ENCODE measurements at places on chromosomes 2 and 18. TPM values are rescaled to one million over a fixed set of nuclear protein-coding genes. Genes with fewer than 3 reads are reported as not detected.

- peaks cover 18% of the 10 kb centered on the region for H3K36me3 ChIP-seq
- H3K27me3 ChIP-seq: no peaks in the 10 kb centered on the region
- no peak overlapping the region for H3K27ac ChIP-seq
These were observed 129.5 kb upstream of the TTC27 start for GRCh38 chr2:32498306-32498705.

Gene TUBB8B
- not detected for total RNA-seq

DNA sequence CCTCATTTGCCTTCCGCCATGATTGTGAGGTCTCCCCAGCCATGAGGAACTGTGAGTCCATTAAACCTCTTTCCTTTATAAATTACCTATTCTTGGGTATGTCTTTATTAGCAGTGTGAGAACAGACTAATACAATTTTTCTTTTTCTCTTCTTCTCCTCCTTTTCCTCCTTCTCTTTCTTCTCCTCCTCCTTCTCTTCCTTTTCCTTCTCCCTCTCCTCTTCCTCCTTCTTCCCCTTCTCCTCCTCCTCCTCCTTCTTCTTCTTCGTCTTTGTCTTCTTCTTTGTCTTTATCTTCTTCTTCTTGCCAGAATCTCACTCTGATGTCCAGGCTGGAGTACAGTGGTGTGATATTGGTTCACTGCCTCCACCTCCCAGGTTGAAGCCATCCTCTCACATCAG lies 20.2 kb downstream of the SKA1 start:
- no peak overlapping the region for H3K4me3 ChIP-seq
- no peak overlapping the region for H3K27ac ChIP-seq
- H3K27me3 ChIP-seq: peaks cover 18% of the 10 kb centered on the region
- peaks cover 20% of the 10 kb centered on the region for H3K36me3 ChIP-seq
- no peak for DNase-seq
- peaks cover 7% of the 10 kb centered on the region for H3K4me1 ChIP-seq

Gene TMEM182
- 6.3 TPM for total RNA-seq

DNA sequence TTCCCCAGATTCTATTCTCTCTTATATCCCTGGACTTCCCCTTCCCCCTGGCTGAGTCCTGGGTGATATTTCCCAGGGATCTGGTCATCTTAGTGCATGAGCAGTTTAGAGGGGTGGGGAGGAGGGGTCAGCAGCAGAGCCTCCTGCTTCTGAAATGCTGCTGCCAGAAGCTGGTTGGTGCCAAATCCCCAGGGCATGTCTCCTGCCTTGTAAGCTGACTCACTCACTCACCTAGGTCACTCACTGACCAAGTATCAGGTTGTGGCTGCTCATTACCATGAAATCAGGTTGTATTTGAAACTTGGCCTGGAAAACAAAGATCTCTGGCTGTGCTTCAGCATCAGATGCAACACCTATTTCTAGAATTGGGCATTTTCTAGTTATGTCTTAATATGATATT lies 14.3 kb downstream of the GPR39 start:
- no peaks in the 10 kb centered on the region for H3K27me3 ChIP-seq
- H3K27ac ChIP-seq: no peak overlapping the region
- no peak overlapping the region for H3K4me3 ChIP-seq
- no peaks in the 10 kb centered on the region for H3K36me3 ChIP-seq
- no peaks in the 10 kb centered on the region for H3K4me1 ChIP-seq
- no peak for DNase-seq

Gene NDC80
- total RNA-seq: 96.8 TPM

Gene EFHD1
- 2.0 TPM for total RNA-seq

DNA sequence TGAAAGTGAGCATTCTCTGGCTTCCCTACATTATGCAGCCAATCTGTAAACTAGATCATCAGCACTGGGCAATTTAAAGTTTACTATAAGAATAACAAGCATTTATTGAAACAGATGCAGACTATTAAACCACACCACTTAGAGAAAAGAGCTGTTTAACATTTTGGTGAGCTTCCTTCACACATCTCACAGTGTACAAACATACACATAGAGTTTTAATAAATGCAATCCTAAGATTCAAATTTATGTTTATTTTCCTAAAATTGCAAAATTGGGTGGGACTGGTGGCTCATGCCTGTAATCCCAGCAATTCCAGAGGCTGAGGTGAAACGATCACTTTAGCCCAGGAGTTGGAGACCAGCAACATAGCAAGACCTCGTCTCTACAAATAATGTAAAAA lies 199.3 kb downstream of the SH3BP4 start:
- no peaks in the 10 kb centered on the region for H3K36me3 ChIP-seq
- peaks cover 9% of the 10 kb centered on the region for H3K27me3 ChIP-seq
- no peak overlapping the region for H3K4me3 ChIP-seq
- no peak for DNase-seq

DNA sequence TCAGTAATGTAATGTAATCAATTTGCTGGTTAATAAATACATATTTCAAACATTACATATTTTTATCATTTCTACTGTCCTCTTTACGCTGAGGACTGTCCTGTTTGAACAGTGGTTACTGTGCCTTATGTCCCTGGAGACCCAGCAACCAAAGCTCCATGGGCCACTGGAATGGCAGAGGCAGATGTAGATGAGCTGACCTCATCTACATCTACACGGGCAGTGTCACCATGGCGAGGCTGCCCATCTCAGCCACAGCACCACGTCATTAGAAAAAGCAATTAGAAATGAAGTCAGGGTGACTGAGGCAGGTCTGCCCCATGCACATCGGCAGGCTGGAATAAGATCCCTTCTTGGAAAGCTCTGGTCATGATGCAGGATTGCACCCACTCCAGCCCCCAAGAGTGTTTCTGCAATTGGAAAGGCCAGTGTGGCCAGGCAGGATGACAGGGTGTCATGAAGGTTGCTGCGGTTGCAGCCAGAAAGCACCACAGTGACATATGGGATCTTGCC lies 237.5 kb downstream of the NDUFA10 start:
- H3K27me3 ChIP-seq: no peaks in the 10 kb centered on the region
- no peaks in the 10 kb centered on the region for H3K4me1 ChIP-seq
- H3K4me3 ChIP-seq: no peak overlapping the region

Gene HOXD11
- total RNA-seq: not detected

- H3K4me3 ChIP-seq: no peak overlapping the region
- no peaks in the 10 kb centered on the region for H3K36me3 ChIP-seq
- peaks cover 15% of the 10 kb centered on the region for H3K4me1 ChIP-seq
- peak; percentile 48 for DNase-seq
- H3K27me3 ChIP-seq: no peaks in the 10 kb centered on the region
These were observed 32.8 kb downstream of the GRHL1 start for GRCh38 chr2:9984217-9984739.

DNA sequence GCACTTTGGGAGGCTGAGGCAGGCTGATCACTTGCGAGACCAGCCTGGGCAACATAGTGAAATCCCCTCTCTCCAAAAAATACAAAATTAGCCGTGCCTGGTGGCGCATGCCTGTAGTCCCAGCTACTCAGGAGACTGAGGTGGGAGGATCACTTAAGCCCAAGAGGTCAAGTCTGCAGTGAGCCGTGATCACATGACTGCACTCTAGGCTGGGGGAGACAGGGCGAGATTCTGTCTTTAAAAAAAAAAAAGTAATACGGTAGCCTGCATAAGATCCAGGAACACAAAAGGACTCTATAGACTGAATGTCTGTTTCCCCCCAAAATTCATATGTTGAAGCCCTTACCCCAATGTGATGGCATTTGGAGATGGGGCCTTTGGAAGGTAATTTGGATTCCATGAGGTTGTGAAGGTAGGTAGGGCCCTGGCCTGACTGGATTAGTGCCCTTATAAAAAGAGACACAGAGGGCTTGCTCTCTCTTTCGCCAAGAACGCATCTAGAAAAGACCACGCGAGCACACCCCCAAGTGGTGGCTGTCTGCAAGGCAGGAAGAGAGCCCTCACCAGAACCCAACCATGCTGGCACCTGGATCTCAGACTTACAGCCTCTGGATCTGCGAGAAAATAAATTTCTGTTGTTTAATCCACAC lies 17.0 kb downstream of the MBOAT2 start:
- no peak overlapping the region for H3K27ac ChIP-seq
- no peaks in the 10 kb centered on the region for H3K36me3 ChIP-seq
- no peak overlapping the region for H3K4me3 ChIP-seq
- H3K4me1 ChIP-seq: no peaks in the 10 kb centered on the region
- peak; percentile 19 for DNase-seq

DNA sequence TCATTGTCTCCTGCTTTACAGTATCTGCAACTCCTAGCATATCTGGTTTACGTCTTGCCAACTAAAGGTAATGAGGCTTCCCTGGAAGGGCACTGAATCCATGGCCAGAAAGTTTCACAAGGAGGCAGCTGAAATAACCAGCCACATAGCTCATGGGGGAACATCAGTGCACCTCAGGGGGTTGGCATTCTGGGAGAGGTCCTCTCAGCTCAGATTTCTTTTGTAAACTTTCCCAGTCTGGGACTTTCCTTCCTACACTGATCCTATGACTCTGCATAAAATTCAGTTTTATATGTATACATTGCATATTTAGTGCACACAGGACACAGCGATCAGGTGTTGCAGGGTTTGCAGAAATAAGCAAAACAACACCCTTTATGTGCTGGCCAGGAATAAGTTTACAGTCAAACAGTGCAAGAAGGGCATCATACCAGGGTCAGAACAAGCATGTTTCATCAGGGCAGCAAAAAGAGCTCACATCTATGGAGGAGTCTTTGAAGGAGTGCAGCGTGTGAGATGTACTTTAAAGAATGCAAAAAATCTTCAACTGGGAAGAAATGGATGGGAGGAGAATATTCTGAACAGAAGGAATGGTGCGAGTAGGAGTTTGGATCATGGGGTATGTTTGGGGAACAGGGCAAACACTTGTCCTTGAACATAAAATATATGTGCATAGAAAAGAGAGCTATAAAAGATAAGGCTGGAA lies 240.6 kb upstream of the RAB12 start:
- H3K27ac ChIP-seq: no peak overlapping the region
- no peak for DNase-seq
- peaks cover 21% of the 10 kb centered on the region for H3K27me3 ChIP-seq
- peaks cover 3% of the 10 kb centered on the region for H3K4me1 ChIP-seq
- H3K4me3 ChIP-seq: no peak overlapping the region
- H3K36me3 ChIP-seq: no peaks in the 10 kb centered on the region

DNA sequence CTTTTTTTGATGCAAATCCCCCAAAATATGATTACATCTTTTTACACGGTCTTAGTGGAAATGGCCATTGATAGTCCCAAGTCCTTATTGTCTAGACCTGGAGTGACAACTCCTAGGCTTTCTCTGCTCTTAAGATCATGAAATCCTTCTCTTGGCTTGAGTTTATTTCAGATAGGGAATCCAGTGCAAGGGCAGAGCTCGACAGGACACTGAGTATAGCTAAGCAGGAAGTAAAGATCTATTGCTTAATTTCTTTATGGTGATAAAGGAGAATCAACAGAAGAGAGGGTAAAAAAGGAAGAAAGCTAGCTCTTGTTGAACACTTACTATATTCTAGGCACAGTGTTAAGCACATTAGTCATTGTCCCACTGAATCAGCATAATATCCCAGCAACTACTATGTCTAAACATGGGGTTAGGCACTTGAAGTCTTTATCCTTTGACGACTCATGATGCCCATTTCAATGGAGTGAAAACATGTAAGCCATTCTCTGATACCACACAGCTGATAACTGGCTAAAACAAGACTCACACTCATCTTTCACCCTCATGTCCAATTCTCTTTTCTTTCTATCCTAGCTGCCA lies 74.1 kb upstream of the LRATD1 start:
- no peaks in the 10 kb centered on the region for H3K36me3 ChIP-seq
- H3K27me3 ChIP-seq: no peaks in the 10 kb centered on the region
- H3K27ac ChIP-seq: no peak overlapping the region
- no peak for DNase-seq
- no peak overlapping the region for H3K4me3 ChIP-seq

DNA sequence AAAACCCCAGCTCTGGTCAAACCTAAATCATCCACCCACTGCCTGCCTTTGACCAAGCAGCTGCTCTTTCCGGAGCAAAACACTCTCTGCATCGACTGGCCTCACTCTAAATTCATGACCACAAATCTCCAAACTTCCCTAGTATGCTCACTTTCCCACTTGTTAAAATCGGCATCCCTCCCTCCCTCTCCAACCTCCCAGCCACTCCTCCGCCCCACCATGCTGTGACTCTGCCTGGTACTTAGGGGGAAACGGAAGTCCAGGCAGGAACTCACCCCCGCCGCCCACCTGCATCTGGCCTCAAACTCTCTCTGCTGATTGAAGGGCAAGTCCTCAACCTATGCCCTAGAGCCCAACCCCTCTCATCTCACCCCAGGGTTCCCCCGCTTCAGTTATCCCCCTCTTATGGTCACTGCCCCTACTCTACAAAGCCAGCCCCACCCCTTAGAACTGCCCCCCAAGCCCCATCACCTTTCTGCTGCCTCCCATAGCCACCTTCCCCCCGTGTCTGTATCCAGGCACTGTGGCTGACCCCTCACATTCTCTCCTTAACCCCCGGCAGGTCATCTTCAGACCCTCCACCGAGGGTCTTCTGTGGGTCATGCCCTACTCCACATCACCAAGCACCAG lies 3.8 kb upstream of the ADRA2B start:
- peaks cover 8% of the 10 kb centered on the region for H3K4me1 ChIP-seq
- H3K27me3 ChIP-seq: peaks cover 33% of the 10 kb centered on the region
- H3K27ac ChIP-seq: no peak overlapping the region
- no peak for DNase-seq
- H3K4me3 ChIP-seq: no peak overlapping the region
- peaks cover 2% of the 10 kb centered on the region for H3K36me3 ChIP-seq

DNA sequence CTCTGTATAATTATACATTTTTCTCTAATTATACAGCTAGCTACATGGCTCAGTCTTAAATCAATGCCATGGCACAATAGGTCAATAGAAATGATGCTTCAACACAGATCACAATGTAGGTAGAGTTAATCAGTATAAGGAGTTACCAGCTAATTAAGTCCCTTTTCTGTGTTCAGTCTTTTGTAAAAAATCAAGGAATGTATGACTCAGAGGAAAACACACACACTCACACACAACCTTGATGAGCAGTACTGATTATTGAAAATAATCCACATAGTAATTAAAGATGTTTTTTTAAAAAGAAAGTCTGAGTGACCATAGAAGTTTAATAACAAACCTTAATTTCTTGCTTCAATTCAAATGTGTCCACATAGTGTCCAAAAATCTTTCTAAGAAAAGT lies 691.3 kb downstream of the LRP1B start:
- no peak overlapping the region for H3K4me3 ChIP-seq
- no peak for DNase-seq
- no peaks in the 10 kb centered on the region for H3K4me1 ChIP-seq
- H3K36me3 ChIP-seq: no peaks in the 10 kb centered on the region
- H3K27me3 ChIP-seq: no peaks in the 10 kb centered on the region

- no peak overlapping the region for H3K4me3 ChIP-seq
- DNase-seq: no peak
- no peak overlapping the region for H3K27ac ChIP-seq
- no peaks in the 10 kb centered on the region for H3K4me1 ChIP-seq
- H3K36me3 ChIP-seq: no peaks in the 10 kb centered on the region
These were observed 312.2 kb downstream of the LRATD1 start for GRCh38 chr2:14944562-14945346.

GRCh38 chr2:215425021-215425782 lies 10.7 kb downstream of the FN1 start:
- DNase-seq: no peak
- H3K36me3 ChIP-seq: no peaks in the 10 kb centered on the region
- no peak overlapping the region for H3K4me3 ChIP-seq
- H3K4me1 ChIP-seq: no peaks in the 10 kb centered on the region

- no peaks in the 10 kb centered on the region for H3K36me3 ChIP-seq
- H3K4me3 ChIP-seq: no peak overlapping the region
- H3K4me1 ChIP-seq: peaks cover 44% of the 10 kb centered on the region
- no peak overlapping the region for H3K27ac ChIP-seq
- no peaks in the 10 kb centered on the region for H3K27me3 ChIP-seq
These were observed 43.2 kb downstream of the LDLRAD4 start for GRCh38 chr18:13261661-13262357.

GRCh38 chr2:45859682-45860081 lies 208.2 kb downstream of the PRKCE start:
- peaks cover 42% of the 10 kb centered on the region for H3K4me1 ChIP-seq
- DNase-seq: peak; percentile 28
- no peaks in the 10 kb centered on the region for H3K36me3 ChIP-seq
- H3K27me3 ChIP-seq: no peaks in the 10 kb centered on the region
- no peak overlapping the region for H3K27ac ChIP-seq
